ENCODE measurements at places on chromosomes 4 and X. TPM values are rescaled to one million over a fixed set of nuclear protein-coding genes. Genes with fewer than 3 reads are reported as not detected.

The IL21 gene
- total RNA-seq, result not detected

- no peak for DNase-seq
Observed at GRCh38 chr4:76381986-76382385, 39.0 kb downstream of the CCDC158 start.

GRCh38 chr4:16916719-16917337 is 18.4 kb upstream of the LDB2 start:
- no peak for DNase-seq

DNA sequence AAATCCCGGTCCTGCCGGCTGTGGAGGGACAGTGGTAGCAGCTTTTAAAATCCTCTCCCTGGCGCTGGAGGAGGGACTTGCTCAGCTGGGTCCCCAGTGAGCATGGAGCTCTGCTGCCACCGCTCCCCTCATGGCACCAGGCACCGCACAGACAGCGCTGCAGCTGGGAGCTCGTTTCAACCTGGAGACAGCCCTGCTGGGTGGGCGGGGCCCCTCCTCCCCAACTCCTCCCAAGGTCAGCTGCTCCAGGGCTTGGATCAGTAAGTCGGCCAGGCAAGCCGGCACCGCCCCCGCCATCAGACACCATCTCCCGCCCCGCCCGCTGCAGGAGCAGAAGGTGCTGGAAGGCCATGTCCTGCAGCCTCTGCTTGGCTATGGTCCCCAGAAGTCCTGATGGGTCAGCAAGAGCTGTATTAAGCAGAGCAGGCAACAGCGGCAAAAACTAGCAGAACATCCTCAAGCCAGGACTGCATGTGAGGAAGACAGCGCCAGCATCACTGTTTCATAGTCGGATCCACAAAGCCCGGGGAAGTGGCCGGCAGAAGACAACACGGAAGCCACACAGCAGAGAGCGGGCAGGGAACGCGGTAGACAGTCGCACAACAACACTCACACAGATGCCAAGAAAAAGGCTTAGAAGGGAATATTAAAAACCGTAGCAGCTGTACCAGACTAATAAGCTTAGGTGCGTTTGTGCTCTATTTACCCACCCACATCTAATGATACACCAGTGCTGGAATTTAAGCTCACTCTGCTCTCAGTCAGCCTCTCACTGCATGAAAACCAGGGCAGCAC is 16.2 kb downstream of the ZFYVE28 start:
- peak; percentile 71 for DNase-seq

DNA sequence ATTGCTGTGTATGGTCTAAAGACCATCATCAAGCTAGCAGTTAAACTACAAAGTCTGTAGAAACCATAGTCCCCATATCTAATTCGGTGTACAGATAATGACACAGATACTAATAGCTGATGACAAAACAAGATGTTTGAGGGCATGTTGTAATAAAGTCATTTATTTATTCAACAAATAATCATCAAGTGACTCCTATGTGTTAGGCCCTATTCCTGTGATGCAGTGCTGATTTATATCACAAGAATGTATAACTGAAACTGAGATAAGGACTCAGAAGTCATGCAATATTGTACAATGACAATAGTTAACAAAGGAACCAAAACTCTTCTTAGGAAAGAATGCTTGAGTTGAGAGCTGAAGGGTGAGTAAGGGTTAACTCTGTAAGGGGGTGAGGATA is 315.0 kb upstream of the NR3C2 start:
- no peak for DNase-seq

DNA sequence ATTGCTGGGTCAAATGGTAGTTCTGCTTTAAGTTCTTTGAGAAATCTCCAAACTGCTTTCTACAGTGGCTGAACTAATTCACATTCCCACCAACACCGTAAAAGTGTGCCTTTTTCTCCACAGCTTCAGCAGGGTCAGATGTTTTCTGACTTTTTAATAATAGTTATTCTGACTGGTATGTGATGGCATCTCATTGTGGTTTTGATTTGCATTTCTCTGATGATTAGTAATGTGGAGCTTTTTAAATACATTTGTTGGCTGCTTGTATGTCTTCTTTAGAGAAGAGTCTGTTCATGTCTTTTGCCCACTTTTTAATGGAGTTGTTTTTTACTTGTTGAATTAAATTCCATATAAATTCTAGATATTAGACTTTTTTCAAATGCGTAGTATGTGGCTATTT is 257.5 kb upstream of the ANKRD50 start:
- DNase-seq, result no peak

Data from left cardiac atrium (tissue), 4 donors.